ENCODE measurements at places on chromosomes 12 and 14.

DNA sequence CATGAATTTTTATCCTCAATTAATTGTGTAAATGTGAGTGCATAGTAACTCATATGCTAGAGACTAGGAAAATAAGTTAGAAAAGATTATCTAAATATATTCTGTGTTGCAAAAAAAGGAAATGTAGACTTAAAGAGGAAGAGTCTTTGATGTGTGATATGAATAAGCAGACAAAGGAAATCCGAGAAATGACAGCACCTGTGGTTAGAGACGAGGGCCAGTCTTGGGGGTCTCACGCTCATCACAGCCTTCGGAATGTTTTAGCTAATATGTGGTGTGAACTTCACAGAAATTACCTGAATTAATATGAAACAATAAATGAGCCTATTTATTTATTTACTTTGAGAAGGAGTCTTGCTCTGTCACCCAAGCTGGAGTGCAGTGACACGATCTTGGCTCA, 11.6 kb downstream of the ATP6V0A2 start:
- no peak for DNase-seq

DNA sequence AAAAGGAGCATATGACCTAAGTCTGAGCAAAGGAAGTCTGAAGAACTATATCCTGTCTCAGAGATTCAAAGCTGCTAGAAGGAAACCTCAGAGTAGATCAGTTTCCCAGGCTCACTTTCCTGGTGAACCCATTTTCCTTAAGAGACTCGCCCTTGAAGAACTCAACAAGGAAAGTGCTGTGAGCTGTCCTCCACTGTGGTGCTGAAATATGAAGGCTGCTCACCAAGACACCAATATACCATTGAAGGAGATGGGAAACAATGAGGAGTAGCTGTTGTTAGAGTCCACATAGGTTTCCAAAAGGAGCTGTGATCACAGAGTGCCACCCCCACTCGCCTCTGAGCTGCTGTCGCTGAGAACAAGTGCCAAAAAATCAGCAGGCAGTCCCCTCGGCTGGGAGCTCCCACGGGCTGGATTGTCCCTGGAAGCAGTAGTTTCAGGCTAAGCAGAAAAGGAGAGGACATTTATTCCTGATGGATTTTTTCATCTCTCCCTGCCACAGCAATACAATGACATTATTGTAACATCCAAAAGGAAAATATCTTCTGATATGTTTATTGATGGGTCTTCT, 282.1 kb downstream of the RPS29 start:
- DNase-seq, result peak; percentile 26

DNA sequence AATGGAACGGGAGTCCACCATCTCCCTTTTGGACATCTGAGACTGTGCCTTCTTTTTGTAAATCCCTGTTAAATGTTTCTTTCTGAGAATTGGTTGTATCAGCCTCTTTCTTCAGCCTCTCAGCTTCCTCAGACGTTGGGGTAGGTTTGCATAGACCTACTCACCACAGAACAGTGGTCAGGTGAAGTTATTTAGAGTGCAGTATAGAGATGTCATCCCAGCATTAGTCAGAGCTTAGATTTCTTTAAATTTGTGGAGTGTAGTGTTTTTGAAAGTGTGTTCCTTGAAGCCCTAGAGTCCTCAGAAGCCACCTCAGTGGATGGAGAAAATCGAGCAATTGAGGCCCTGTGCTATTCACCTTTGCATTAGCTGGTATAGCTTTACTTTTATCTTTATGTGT, 8.9 kb upstream of the EEA1 start:
- no peak for DNase-seq

DNA sequence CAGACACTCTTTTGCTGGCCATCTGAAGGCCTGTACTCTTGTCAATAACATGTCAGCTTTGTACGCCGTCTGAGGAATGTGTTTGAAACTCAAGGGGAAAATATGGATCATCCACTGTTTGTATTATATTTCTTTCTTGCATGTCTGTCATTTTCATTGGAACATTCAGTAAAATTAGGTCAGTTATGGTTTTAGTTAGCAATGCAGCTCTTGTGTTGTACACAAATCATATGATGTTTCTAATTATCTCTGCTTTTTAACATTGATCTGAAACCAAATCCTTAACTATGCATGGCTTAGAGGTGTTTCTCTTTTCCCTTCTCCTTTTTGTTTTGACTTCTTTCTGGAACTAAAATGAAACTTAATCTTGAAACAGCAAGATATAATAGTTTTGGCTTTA, 333.6 kb upstream of the PRICKLE1 start:
- no peak for DNase-seq

- DNase-seq, result no peak
Observed at GRCh38 chr14:35632271-35632670, 98.3 kb downstream of the INSM2 start.

Data from renal cortical epithelial cell (primary cell).